Stimulated activated CD8-positive, alpha-beta memory T cell treated with anti-CD3 and anti-CD28 coated beads, Interleukin-4, amount 100 ng/mL, for 1 hour (primary cell): ENCODE measurements at places on chromosomes 1 and 21.

GRCh38 chr1:15760520-15761211, 2.1 kb downstream of the FBLIM1 start:
- no peak for DNase-seq

DNA sequence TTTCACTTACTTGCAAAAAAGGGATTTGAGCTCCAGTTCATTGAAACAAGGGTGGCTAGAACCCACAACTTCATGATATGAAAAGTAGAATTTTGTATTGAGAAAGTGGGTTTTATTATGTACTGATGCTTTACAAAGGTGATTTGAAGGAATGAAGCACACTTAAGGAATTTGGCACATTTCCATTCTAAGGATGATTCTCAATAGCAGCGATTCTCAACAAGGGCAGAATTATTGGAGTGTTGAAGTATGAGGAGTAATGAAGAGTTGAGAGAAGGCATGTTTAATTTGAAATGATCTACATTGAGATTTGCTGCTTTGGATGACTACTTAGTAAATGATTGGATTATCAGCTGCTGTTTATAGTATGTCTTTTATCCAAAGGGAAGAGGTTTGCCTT, 54.7 kb downstream of the FNBP1L start:
- DNase-seq, result no peak

- no peak for DNase-seq
These were observed 131.2 kb upstream of the FAM78B start for GRCh38 chr1:166297993-166298392.

DNA sequence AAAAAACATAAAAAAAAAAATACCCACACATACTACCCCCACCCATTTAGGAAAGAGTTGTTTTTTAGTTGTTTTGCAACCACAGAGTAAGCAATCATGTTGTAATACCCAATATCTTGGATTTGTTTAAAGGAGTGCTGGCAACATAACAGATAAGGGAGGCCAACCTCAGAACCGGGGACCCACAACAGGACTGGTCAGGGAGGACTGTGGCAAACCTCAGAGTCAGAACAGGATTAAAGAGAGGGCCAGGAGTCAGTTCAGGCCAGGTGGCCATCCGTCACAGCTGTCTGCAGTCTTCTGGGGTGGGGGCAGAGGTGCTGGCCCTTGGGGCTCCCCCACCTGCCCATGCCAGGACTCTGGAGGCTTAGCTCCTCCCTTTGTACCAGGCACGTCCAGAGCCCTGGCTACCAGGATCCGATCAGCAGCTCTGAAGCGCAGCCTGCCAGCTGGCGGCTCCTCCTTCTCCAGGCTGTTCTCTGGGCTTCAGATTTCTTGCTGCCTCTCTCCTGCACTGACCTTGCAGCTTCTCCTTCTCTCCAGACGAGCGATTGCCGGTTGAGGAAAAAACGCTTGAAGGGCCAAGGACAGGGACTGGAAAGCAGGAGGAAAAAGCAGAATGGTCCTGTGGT, 7.9 kb downstream of the H6PD start:
- no peak for DNase-seq

- DNase-seq, result no peak
These were observed 41.3 kb downstream of the AKNAD1 start for GRCh38 chr1:108815566-108815965.

DNA sequence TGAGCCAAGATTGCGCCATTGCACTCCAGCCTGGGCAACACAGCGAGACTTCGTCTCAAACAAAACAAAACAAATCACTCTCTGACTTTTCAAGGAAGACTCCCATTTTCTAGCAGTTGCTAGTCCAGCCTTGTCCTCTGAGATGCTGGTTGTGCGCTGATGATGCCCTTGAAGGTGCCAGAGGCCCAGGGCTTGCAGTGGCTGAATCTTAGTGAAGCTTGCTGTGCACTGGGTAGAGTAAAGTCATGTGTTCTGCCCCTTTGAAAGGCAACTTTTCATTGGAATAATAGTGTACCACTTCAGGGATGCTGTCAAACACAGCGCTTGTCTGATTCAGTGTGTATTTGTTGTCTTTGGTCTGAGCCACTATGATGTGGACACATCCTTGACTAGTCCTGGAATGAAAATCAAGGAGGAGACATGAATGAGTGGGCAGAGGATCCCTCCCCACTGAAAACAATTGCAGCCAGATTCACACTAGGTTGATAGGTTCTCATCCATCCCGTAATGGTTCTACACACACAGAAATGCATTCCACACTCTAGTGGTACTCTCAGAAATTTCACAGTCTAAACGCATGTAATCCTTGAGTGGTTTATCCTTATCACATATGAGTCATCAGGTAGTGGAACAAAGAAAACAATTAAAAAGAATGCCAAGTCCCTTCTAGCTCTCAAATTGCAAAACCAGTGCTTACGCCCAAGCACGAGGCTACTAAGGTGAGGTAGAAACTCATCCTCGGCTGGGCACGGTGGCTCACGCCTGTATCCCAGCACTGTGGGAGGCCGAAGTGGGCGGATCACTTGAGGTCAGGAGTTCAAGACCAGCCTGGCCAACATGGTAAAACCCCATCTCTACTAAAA, 17.8 kb upstream of the TDRD10 start:
- DNase-seq, result no peak

- DNase-seq, result no peak
These were observed 10.9 kb downstream of the ERRFI1 start for GRCh38 chr1:8015036-8015808.

- DNase-seq, result peak; percentile 7
These were observed 42.9 kb upstream of the CD53 start for GRCh38 chr1:110829955-110830553.

DNA sequence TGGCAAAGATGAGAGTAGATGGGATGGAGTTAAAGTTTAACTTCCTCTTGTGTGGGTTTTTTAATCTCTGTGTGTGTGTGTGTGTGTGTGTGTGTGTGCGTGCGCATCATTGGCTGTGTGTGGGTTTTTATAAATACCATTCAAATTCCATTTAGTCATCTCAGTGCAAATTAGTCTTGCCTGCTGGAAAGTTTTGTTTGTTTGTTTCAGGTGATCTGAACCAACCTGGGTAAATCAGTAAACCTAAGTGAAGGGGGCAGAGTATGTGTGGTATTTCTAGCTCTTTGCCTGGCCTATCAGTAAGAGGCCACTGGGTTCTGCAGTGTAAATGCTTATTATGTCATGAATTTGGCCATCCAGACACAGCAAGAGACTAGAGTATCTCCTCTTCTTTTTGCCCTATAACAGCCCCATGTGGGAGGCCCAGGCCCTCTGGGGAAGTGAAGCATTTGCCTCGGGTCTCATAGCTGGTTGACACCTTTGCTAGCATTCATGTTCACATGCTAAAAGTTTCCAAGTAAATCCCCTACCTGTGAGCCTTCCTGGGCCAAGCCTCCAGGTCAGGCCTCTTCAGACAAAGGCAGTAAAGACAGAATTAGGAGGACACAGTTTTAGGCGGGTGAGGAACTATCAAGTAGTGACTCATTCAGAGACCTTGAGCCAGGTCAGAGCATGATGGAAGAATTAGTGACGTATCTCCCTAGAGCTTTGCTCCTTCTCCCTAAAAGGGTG, 14.7 kb downstream of the INTS3 start:
- DNase-seq, result no peak

DNA sequence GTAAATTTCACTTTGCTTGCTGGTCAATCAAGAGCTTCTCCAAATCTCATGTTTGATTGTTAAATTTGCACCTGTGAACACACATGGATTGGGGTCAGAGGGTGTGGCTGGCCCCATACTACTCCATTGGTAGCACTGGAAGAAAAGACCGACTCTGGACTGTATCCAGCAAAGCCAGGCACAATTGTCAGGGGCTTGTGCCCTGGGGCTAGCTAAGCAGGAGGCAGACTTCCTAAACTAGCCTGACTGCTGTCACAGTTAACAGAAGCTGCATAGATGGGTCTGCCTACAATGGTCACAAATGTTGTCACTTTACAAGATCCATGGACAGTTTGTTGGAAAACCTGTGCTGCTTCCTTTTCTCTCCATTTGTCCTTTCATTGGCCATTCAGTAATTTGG, 421.0 kb downstream of the DSCAM start:
- DNase-seq, result no peak

- DNase-seq, result no peak
These were observed at the start of gene PLPPR5 for GRCh38 chr1:99004861-99005442. PLPPR5 (minus strand) TSS chr1:99004861; CDS start chr1:99004671, 190 bp downstream.

DNA sequence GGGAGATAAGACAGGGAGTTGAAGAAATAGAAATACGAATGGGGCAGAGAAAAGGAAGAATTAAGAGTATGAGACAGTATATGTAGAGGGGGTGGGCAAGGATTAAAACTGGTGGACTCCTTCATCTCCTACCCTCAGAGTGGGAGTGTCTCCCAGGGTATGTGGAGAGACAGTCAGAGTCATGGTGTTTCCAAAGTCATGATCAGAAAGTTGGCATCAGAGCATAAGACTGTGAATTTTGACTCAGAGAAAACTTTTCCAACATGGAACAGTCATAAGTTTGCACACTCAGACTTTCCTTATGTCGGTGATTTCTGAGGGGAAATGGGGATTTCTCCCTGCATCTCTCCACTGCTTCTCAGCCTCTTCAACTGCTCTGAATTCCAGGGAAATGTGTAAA, 2.4 kb downstream of the CD84 start:
- DNase-seq, result no peak

GRCh38 chr21:45451771-45452182, 46.8 kb downstream of the COL18A1 start:
- no peak for DNase-seq

GRCh38 chr1:4308806-4309205, 345.6 kb upstream of the AJAP1 start:
- DNase-seq, result no peak

DNA sequence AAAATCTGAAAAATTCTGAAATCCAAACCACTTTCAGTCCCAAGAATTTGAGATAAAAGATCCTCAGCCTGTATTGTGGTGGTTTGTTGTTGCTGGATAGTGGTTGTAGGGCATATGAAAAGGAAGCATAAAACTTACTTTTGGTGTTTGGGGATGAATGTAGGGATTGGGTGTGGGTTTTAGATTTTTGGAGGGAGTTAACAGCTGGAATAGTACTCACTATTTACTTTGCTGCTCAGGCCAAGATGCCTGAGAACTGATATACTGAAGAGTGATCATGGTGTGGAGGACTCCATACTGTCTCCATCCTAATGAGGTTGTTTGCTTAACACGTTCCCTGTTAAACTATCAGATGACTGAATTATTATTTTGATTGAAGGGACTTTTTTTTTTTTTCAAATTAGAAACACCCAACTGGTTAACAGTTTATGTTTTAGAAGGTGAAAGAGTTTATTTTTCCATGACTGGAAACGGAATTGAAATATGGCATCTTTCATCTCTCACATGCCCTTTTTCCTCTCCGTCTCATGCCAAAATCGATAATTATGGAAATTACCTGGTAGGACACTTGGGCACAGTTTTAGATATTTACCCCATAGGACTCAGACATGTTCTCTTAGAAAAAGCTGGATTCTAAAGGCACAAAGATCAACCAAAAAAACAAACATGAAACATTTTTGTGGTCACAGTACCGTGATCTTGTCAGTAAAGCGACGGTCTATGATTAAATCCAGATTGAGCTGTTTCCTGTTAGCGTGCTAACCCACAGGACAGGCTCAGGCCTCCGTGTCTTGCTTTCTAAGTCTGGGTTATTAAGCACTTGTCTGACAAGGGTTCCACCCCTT, 37.3 kb downstream of the RGL1 start:
- no peak for DNase-seq

DNA sequence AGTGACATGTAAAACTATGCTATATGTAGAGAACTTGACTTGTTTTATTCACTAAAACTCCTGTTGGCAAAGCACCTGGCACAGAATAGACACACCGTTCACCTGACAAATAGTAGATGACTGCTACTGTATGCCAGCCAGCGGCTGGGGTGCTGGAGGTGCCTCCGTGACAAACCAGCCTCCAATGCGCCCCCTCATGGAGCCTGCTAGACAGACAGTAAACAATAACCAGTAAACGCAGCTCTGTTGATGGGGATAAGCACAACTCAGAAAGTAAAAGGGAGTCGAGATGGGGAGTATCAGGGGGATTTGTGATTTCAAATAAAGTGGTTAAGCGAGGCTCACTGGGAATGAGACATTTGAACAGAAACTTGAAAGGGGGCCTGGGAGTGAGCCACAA, 107.2 kb downstream of the PRDM2 start:
- DNase-seq, result no peak
